ENCODE measurements at places on chromosomes 5 and 9. TPM values are rescaled to one million over a fixed set of nuclear protein-coding genes. Genes with fewer than 3 reads are reported as not detected.

IL4 gene
- not detected for total RNA-seq

GLDC gene
- total RNA-seq, result not detected

PKD2L2 gene
- total RNA-seq, result not detected

KIAA0825 gene
- total RNA-seq, result 0.51 TPM

ACOT12 gene
- total RNA-seq, result not detected

KLHL3 gene
- total RNA-seq, result 0.53 TPM

LEAP2 gene
- total RNA-seq, result 0.13 TPM

SLC34A3 gene
- not detected for total RNA-seq

SPATA31E1 gene
- total RNA-seq, result not detected

ROPN1L gene
- 0.13 TPM for total RNA-seq

TXNDC8 gene
- not detected for total RNA-seq

STK32A gene
- 5.5 TPM for total RNA-seq

TAF11L10 gene
- total RNA-seq, result not detected

TAF11L9 gene
- not detected for total RNA-seq

OTULIN gene
- 19.6 TPM for total RNA-seq

FRMD3 gene
- total RNA-seq, result 0.51 TPM

NTNG2 gene
- under 0.01 TPM for total RNA-seq

CDKN2B-AS1 gene
- 0.53 TPM for total RNA-seq

NHP2 gene
- total RNA-seq, result 161 TPM

SPATA9 gene
- not detected for total RNA-seq

MGAT1 gene
- total RNA-seq, result 62.1 TPM

PCDHGA7 gene
- 0.51 TPM for total RNA-seq

MYORG gene
- 5.1 TPM for total RNA-seq

SAXO1 gene
- not detected for total RNA-seq

ABCA1 gene
- 34.2 TPM for total RNA-seq

PDLIM4 gene
- 12.9 TPM for total RNA-seq

SGCD gene
- 0.77 TPM for total RNA-seq

RASEF gene
- 14.2 TPM for total RNA-seq

PCDHA4 gene
- total RNA-seq, result 0.77 TPM

DUSP1 gene
- 194 TPM for total RNA-seq

SH3TC2 gene
- 4.0 TPM for total RNA-seq

NPR3 gene
- total RNA-seq, result 17.1 TPM

ZNF454 gene
- total RNA-seq, result 0.26 TPM

TIFAB gene
- not detected for total RNA-seq

SPINK7 gene
- 13.7 TPM for total RNA-seq

PRRT1B gene
- total RNA-seq, result not detected

KLF4 gene
- 33.7 TPM for total RNA-seq

CCL27 gene
- not detected for total RNA-seq

ADRB2 gene
- 21.9 TPM for total RNA-seq

FOXD4L5 gene
- total RNA-seq, result 0.13 TPM

MYMK gene
- total RNA-seq, result not detected

CER1 gene
- total RNA-seq, result not detected

CCDC112 gene
- 4.5 TPM for total RNA-seq

COL5A1 gene
- total RNA-seq, result 0.90 TPM

TLX3 gene
- not detected for total RNA-seq

COL15A1 gene
- under 0.01 TPM for total RNA-seq

TNC gene
- total RNA-seq, result 204 TPM

WDR31 gene
- total RNA-seq, result 1.6 TPM

IFNA10 gene
- not detected for total RNA-seq

CCDC171 gene
- total RNA-seq, result 2.8 TPM

MARCOL gene
- total RNA-seq, result not detected

EIF4EBP3 gene
- total RNA-seq, result 3.2 TPM

MLANA gene
- total RNA-seq, result not detected

SELENOP gene
- total RNA-seq, result 17.3 TPM

Measured in bronchial epithelial cell (primary cell).